Chondrocyte (in vitro differentiated cells): ENCODE measurements at places on chromosomes 5 and 9. TPM values are rescaled to one million over a fixed set of nuclear protein-coding genes. Genes with fewer than 3 reads are reported as not detected.

The DMRTA1 gene
- 5.0 to 6.7 TPM (median 5.2 TPM) in 3 replicates for total RNA-seq

The HSPA4 gene
- 112 to 117 TPM (median 112 TPM) in 3 replicates for total RNA-seq

The SPTAN1 gene
- total RNA-seq: 376 to 419 TPM (median 378 TPM) in 3 replicates

The LMX1B gene
- 0.17 TPM in 1 of 3 replicates, not detected in the others for total RNA-seq

The PHF24 gene
- total RNA-seq: 0.30 to 1.0 TPM in 2 of 3 replicates, not detected in the other

The ALDH7A1 gene
- total RNA-seq: 54.0 to 71.3 TPM (median 58.2 TPM) in 3 replicates

The MYOT gene
- total RNA-seq: not detected in 3 replicates
